Kidney (tissue), 22 donors: ENCODE measurements at places on chromosomes 3 and 15. TPM values are rescaled to one million over a fixed set of nuclear protein-coding genes. Genes with fewer than 3 reads are reported as not detected.
A peak's percentile ranks its signal among the peaks of the same experiment; 100 is the strongest.

DNA sequence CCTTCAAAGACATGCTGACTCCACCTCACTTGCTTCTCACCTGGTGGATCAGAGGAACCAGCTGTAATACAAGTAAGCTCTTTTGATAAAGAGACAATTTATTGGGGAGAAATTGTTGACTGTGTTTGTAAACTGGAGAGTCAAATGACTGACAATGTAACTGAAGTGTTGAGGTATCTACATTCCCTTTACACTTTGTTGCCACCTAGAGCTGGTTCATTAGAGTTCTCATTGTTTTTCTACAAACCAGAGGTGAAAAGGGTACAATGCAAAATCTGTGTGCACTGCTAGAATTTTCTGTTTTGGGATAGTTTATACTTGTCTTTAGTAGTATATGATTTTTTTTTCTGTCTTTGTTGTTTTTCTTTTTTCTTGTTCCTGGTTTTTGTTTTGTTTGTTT lies 8.7 kb upstream of the LRRC58 start:
- DNase-seq = no peak

The AQP9 gene
- 1.4 TPM for total RNA-seq

DNA sequence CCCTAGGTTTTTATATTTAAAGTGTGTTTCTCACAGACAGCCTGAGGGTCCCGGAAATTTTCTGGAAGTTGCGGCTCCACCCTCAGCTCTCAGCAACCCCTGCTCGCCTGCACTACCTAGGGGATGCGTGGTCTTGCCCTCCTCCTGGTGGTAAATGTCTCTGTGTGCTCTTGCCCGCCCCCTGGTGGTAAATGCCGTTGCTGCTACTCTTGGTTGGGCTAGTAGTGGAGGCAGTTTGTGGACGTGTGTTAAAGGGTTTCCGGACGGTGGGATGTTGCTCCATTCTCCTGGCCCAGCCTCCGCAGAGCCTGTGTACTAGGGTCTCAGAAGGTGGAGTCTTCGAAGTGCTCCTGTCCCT lies 27.4 kb downstream of the STOML1 start:
- peak; percentile 91 for DNase-seq

The APOD gene
- 24.4 TPM for total RNA-seq

GRCh38 chr3:182148360-182148759 lies 436.6 kb downstream of the SOX2 start:
- no peak for DNase-seq
